ENCODE measurements at places on chromosomes 2 and 18.

DNA sequence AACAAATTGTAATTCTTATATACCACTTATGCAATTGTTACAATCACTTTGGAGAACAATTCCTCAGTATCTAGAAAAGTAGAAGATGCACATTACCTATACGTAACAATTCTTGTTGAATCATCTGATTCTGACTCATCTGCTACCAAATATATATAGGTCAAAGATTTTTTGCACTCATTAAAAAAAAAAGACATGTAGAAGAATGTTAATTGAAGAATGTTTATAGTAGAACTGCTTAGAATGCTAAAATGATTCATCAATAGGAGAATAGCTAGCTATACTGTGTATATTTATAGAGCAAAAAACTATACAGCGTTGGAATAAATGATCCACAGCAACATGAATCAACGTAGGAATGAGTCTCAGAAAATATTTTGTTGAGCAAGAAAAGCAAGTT lies 29.5 kb upstream of the STAT1 start:
- no peak for DNase-seq

DNA sequence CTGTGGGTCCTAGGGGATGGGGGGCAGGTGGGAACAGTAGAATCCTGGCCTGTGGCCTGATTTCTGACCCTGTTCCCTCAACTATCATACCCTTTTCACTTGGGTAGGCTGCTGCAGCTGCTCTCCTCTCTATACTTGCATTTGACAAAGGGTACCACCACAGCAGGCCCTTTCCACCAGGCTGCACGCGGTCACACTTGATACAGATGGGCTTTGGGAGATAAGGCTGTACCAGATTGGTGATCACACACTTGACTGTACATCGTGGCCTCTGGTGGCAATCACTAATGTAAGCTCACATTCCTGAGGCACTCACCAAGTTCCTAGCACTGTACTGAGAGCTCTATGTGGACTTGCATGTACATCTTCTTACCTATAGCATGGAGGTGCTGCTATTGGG lies 1.6 kb upstream of the RALB start:
- DNase-seq = no peak

DNA sequence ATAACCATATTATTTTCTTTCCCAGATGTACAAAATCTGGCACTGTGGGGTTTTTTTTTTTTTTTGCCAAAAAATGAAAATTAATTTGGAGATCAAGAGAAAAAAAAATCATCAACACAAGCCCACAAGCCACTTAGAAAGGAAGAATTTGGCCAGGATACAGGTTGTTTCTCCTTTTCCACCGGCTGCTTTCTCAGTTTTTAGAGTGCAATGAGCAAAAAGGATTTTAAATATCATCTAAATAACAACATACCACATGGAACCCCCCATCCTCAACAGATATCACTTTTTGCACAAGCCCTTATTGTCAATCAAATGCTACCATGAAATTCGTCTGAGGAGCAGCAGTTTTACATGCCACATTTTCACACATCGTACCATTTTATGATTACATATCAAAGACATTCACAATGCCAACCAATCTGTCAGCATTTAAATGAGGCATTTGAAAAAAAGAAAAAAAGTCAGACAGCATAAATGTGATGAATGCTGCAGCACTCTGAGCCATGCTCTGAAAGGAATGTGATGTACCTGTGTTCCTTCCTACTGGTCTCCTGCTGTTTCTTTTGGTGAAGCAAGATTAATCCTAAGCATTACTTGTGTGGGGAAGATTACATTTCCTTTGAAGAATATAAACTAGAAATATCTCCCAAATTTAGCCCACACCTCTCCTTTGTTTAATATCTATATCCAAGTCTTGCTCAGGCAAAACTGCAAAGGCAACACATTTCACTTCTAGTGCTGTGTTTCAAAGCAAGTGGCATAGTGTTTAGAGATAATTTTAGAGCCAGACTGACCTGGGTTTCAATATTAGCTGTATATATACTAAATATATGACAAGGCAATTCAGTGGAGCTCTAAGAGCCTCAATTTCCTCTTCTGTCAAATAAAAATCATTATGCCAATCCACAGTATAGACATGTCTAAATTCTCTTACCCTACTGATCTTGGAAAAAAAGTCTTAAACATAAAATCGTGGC lies 391.3 kb downstream of the CMPK2 start:
- no peak for DNase-seq

GRCh38 chr2:176501617-176502016 lies 232.4 kb downstream of the MTX2 start:
- DNase-seq = no peak
